ENCODE measurements at places on chromosomes 1 and 21.

- DNase-seq = no peak
Measured at GRCh38 chr1:75616436-75617433, 5.8 kb upstream of the SLC44A5 start.

GRCh38 chr1:228312136-228312764, 94.4 kb downstream of the TRIM11 start:
- no peak for DNase-seq

- DNase-seq = no peak
Measured at GRCh38 chr1:248791010-248791409, 34.7 kb downstream of the SH3BP5L start.

GRCh38 chr1:116738673-116739370, 15.4 kb upstream of the CD2 start:
- DNase-seq = no peak

DNA sequence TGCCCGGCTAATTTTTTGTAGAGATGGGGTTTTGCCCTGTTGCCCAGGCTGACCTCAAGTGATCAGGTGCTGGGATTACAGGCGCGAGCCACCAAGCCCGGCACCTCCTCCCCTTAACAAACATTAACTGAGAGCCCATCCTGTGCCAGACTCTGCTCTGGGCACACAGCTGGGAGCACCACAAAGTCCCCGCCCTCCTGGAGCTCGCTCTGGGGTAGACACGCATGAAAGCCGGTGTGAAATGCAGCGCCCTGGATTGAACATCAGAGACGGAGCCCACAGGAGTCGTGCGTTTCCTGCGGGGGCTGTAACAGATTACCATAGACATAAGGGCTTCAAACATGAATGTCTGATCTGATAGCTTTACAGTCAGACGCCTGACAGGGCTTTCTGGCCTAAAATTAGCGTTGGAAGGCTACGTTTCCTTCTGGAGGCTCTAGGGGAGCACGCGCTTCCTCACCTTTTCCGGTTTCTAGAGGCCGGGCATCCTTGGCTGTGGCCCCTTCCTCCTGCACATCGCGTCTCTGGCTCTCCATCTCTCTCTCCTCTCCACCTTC, 14.3 kb downstream of the SLC27A3 start:
- DNase-seq = no peak

Measured in frontal cortex (tissue), 4 donors.